Stimulated activated CD4-positive, alpha-beta T cell treated with anti-CD3 and anti-CD28 coated beads, Interleukin-1b, Interleukin-23, amount 100 ng/mL, for 24 hours (primary cell): ENCODE measurements at places on chromosomes 7 and 10.

DNA sequence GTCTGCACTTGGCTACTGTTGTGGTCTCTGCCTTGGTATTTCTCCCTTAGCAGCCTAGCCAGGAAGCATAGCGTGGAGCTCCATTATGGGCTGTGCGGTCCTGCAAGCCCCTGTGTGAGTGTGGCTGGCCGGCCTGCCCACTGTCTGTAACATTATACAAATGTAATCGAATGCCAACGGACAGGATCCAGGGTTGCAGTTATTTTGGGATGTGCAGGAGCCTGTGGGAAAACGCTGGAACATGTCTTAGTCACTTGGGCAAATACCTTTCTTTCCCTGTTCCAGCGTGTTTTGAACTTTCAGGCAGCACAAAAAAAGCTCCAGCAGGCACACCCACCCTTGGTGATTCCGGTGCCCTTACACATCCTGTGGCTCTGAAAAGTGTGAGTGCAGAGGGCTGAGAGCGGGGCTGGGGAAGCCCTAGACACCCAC lies 29.5 kb downstream of the BAG3 start:
- DNase-seq: no peak

GRCh38 chr10:106973288-106973687 lies 191.2 kb downstream of the SORCS1 start:
- no peak for DNase-seq

DNA sequence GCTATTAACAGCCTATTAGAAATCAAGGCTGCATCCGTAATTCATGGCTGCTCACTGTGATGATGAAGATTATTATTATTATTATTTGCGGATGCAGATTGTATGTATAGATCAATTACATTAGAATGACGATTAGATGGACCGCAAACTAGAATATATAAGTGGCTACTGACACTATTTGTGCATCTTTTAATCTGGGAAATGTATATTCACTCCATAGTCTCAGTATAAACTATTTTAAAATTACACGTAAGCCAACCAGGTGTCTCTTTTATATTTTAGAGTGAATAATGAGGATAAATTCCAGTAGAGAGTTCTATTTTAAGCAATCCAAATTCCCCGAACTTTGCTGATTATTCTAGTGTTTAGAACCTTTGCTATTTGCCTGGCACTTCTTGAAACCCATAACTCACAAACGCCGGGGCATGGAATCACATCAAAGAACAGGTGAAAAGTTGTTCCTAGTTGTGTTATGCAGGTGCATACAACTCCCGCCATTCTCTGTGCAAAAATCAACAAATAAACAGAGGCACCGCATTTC lies 509 bp upstream of the ING3 start:
- DNase-seq: no peak

DNA sequence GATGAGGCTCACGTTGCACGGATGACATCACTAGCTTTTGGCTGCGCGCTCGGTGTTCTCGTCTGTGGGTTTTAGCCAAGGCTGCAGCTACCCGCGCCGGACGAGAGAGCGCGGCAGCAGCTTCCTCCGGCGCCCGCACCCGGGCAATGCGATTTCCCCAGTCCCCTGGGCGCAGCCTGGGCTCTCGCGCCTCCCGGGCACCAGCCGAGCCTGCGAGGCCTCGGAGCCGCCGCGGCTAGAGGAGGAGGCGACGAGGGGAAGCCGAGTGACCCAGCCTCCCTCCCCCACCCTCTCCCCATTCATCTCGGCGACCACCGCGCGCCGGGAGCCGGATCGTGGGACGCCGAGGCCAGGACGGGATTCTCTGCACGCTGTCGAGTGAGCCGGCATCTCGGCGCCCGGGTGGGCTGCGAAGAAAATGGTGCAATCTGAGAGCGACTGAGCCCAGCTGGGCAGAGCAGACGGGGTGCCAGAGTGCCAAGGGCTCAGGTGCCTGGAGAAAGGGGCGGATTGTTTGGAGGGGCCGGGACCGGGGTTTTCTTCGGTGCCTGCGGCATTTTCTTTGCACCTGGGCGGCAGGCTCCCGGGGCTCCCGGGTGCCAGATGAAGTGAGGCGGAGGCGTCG lies 1.2 kb upstream of the TMEM178B start:
- DNase-seq: no peak

- no peak for DNase-seq
Measured at GRCh38 chr7:104208421-104208780, 588 bp upstream of the ORC5 start.

DNA sequence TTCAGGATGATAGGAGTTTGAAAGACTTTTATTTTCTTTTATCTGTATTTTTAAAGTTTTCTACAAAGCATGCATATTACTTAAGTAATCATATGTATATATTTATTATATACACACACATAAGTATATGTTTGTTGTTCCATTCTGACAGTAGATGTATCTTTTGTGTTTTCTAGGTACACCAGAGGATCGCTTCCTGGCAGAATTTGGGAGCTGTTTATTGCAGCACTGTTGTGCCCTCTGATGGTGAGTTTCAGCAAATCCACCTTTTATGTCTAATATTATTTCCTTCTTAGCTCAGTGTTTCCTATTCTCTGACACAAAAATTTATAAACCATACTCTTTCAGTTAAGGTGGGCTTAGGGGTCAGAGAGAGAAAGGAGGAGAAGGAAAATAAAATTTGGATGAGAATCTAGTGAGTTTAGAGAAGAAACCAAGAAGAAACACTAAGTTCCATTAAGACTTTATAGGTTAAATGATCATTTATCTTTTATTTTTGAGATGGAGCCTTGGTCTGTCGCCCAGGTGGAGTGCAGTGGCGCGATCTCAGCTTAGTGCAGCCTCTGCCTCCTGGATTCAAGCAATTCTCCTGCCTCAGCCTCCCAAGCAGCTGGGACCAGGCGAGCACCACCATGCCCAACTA lies 59.2 kb upstream of the OIT3 start:
- DNase-seq: no peak
